ENCODE measurements at places on chromosomes 13 and 19.
A peak's percentile ranks its signal among the peaks of the same experiment; 100 is the strongest.

DNA sequence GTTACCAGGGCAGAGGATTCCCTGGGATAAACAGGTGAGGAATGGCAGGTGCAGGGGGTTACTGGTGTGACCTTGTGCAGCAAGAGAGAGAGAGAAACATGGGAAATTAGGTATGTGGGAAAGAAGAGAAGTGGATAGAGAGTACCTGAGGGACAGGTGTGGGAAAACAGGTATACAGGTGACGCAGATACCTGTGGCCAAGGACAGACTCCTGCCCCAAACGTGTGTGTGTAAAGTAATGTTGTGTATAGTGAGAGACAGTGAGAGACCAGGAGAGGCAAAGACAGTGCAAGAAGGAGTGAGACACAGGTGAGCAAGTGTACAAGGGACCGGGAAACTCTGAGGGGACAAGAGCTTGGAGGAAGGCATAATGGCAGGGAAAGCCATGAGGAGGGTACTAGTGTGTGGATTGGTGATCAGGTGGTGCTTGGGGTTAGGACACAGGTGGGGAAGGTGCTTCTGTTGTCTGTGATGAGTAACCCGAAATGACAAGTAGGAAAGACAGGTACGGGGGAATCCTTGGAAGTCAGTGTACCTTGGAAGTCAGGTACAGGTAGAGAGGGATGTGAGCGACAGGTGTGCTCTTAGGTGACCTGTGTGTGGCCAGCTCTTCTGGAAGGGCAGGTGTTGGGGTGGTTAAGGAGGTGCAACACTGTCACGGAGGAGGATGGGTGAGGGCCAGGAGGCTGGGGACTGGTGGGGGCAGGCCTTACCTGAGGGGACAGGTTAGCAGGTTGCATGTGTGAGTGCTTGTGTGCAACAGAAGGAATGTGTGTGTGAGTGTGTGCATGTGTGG, 2.8 kb downstream of the ERFL start:
- DNase-seq: no peak

- no peak for DNase-seq
Observed at GRCh38 chr13:46571189-46571908, 18.4 kb downstream of the LRCH1 start.

GRCh38 chr19:18895038-18895823, 727 bp downstream of the CERS1 start:
- peak; percentile 83 for DNase-seq

DNA sequence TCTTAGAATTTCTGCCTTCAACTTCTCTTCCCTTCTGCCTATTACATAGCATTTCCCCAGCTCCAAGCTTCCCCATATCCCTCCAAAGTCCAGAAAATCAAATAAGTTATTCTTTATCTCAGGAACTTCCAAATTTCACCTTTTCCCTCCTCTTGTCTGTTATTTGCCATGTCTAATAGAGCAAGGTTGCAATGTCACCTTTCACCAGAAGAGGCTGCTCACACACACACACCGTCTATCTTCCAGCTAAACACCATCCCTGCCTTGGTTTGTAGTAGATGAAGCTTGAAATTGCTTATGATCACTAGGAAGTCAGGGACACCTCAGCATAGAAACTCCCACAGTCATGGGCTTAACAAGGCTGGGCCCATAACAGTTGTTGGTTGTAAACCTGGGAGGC, 48.4 kb downstream of the ZNRF4 start:
- no peak for DNase-seq

GRCh38 chr19:7679771-7680605, 645 bp upstream of the TRAPPC5 start:
- no peak for DNase-seq

DNA sequence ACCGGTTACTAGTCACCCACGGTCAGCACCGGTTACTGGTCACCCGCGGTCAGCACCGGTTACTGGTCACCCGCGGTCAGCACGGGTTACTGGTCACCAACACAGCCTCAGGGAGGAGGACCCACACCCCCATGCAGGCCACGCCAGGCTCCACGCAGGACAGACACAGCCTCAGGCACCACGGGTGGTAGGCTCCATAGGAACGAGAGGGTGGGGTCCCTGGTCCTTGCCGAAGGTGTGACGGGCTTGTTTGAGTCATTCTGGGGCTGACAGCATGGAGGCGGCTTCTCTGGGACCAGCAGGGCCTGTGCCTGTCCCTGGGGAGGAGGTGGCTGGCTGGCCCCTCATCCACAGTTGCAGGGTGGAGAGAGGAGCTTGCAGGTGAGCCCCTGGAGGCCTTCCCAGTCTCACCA, 122.8 kb upstream of the SOX1 start:
- DNase-seq: no peak

DNA sequence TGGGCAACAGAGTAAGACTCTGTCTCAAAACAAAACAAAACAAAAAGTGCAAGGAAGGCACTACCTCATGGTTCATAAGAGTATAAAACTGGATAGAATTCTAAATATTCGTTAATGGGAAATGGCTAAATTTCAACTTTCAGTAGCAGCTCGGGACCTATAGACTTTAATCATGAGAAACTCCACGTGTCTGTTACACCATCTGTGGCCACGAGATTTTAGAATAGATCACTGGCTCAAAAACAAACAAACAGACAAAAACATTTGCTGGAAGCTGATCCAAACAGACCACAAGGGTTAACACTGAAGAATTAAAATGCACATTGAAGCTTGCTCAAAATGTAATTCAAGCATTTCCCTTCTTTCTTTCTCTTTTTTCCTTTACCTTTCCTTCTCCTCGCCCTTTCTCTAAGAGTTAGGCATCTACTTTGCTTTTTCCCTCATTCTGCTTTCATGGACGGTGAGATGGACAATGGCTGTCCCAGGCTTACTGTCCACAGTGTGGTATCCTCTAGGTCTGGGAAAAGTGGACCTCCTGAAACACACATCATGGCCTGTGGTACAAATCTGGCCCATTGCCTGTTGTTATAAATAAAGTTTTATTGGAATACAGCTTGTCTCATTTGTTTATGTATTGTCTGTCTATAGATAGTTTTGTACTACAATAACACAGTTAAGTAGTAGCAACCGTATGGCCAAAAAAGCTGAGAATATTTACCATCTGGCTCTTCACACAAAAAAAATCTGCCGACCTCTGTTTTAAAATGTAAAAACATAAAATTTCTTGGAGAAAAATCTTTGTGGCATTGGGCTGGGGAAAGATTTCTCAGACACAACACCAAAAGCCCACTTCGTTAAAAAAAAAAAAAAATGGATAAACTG, 10.3 kb downstream of the ELAVL1 start:
- no peak for DNase-seq

- DNase-seq: no peak
Observed at GRCh38 chr19:44772959-44773358, 4.7 kb upstream of the CBLC start.

DNA sequence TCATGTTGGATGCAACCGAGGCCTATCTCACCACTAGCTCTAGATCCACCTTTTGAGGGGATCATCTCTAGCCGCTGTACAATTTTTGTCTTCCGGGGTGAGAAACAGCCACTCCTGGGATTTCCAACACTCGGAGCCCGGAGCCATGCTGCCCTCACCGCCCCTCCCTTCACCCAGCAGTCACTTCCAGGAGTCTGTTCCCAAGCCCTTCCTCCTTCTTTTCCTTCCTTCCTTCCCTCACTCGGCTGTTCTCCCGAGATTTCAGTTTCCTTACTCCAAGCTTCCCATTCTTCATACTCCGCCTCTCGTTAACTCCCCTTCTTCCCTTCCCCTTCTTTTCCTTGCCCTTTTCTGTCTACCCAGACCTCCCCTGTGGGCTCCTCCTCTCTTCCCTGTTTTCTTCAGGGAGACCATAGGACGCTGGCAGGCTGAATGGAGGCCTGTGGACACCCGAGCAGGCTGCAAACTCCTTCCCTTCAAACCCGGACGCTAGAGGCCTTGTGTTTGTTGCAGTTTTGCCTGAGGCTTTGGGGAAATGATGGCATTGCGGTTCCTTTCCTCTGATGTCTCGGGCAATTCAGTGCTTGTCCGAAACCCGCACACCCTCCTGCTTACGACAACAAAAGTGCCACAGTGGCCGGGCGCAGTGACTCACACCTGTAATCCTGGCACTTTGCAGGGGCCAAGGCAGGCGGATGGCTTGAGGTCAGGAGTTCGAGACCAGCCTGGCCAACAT, 96.0 kb downstream of the CAB39L start:
- peak; percentile 69 for DNase-seq

- DNase-seq: no peak
Observed at GRCh38 chr13:74669149-74669548, 534.9 kb upstream of the KLF12 start.

- DNase-seq: peak; percentile 44
Observed at GRCh38 chr19:47274891-47275761, 441 bp downstream of the INAFM1 start.

GRCh38 chr13:96650301-96650886, 343.9 kb downstream of the OXGR1 start:
- peak; percentile 6 for DNase-seq

DNA sequence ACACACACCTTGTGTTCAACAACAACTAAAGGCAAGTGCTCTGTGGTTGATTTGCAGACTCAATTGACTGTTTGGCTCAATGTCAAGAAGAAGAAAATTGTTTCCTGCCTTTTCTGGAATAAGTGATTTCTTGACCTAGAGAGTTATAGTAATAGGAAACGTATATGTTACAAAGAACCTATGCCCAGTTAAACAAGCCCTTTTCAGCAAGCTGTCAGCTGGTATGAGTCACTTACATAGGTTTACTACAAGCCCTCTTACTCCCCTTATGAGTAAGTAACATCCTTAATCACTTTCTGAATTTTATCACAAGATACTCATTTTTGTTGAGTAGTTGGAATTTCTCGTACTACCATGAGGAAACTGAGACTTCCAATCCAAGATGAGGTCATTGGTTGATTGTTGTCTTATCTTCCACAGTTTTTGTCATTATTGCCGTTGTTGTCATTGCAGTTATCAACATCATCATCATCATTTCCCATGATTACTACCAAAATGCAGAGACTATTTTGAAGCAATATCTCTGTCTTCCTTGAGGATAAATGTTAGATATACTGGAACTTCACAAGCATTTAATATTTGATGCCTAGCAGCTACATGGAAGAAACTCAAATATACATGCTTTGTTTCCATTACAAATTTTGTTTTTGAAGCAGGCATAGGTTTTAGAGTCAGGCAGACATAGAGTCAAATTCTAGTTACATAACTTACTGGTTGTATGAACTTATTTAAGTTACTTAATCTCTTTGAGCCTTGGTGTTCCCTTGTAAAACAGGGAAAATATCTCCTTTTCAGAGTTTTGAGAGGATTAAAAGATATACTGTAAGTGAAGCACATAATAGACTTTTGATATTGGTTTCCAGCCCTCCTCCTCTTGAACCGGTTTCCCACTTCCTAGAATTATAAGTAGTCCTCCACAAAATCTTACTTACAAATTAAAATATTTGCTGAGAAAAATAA, 106.0 kb downstream of the RAP2A start:
- no peak for DNase-seq

- no peak for DNase-seq
Observed at GRCh38 chr13:45838171-45838745, 13.3 kb downstream of the SIAH3 start.

All from SW480 (cell line).